ENCODE measurements at places on chromosomes 1 and 21.

DNA sequence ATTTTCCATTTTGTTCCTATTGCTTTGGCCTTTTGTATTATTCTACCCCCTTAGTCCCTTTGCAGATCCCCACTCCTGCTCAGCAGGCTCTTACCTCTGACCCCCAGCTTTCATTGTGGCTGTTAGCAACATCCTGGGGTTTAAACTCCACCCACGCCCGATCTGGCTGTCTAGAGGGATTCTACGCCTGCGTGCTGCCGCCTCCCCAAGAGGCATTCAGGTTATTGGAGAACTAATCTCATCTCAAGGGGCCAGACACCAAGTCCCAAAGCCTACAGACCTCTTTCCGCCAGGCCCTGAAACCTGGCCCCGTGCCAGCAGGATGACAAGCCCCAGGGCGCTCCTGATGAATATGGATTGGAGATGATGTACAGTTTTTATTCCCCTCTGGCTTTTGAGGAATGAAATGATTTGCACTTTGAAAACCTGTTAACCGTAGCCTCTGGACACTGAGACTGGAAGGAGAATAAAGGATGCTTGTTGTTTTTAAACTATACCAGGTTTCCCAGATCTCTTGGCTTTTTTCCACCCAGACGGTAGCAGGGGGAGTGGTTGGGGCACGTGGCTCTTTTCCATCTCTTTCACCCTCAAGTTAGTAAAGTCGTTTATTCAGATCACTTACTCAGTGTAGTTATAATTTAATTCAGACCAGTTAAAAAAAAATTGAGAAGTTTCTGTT, 14.5 kb upstream of the IKBKE start:
- DNase-seq: peak; percentile 31

GRCh38 chr1:80533093-80533492, 1267.6 kb upstream of the ADGRL2 start:
- no peak for DNase-seq

DNA sequence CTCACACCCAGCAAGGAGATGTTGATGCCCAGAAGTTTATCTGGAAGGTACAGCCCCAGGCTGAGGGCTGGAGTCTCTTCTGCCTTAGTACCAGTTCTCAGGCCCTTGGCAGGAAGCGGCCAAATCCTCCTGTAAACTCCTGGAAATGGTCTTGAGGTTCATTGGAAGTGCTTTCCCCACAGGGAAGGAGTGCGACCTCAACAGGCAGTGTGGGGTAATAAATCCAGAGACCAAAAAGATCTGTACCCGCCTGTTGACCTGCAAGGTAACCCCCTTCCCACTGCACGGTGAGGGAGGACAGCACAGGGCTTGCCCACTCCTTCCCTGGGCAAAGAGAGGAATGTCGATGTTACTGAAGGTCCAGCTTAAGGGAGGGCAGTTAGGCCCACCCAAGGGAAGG, 4.5 kb downstream of the ATXN7L2 start:
- DNase-seq: no peak

GRCh38 chr21:42806509-42807140, 72.7 kb downstream of the WDR4 start:
- no peak for DNase-seq

- DNase-seq: no peak
Measured at GRCh38 chr1:151970626-151971025, 23.0 kb downstream of the S100A10 start.
